ENCODE measurements at places on chromosomes 1 and 21.

DNA sequence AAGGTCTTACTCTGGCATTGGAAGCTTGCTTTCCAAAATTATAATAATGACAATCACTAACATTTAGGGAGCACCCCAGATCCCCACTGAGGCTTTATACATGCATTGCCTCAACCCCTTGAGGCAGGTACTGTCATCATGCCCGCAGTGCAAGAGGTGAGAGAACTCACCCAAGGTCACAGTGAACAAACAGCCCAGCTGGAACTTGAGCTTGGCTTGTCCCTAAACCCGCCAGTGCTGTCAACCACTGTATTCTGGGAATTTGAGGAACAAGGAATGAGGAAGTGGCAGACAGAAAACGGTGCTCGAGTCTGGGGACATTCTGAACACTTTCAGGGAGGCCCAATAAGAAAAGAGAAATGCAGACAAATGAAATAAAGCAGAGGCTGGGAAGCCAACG lies 34.6 kb upstream of the TLR5 start:
- DNase-seq = no peak

DNA sequence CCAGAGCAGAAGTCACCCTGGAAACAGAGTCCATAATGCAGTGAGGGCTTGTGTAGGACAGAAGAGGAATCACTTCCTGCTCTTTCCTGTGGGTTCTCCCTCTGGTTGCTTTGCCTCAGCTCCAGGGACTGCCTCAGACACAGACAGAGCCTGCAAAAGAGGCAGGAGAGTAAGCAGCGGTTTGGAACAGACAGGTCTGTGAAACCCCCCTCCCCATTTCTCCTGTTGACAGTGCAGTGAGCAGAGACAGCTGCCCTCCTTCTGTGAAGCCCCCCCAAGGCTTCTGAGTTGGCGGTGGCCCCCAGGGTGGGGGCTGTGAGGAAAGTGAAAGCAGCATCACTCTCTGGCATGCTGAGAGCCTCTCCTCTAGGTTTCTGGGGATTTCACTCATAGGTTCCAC lies 53.0 kb downstream of the MAB21L3 start:
- peak; percentile 19 for DNase-seq

GRCh38 chr1:111099289-111099688 lies 40.6 kb downstream of the DRAM2 start:
- DNase-seq = no peak

- peak; percentile 32 for DNase-seq
These were observed 16.8 kb upstream of the PDIK1L start for GRCh38 chr1:26094677-26095383.

GRCh38 chr1:30372792-30373433 lies 350.5 kb downstream of the MATN1 start:
- DNase-seq = no peak

GRCh38 chr1:75136921-75137641 lies 2.9 kb downstream of the LHX8 start:
- DNase-seq = peak; percentile 20

GRCh38 chr21:33039536-33039935 lies 13.8 kb downstream of the OLIG2 start:
- no peak for DNase-seq

- no peak for DNase-seq
These were observed 162.6 kb downstream of the GRIK1 start for GRCh38 chr21:29777160-29777559.

GRCh38 chr1:39657923-39658485 lies 13.9 kb downstream of the NT5C1A start:
- peak; percentile 82 for DNase-seq

GRCh38 chr21:35046880-35047229 lies 2.2 kb downstream of the RUNX1 start:
- no peak for DNase-seq

DNA sequence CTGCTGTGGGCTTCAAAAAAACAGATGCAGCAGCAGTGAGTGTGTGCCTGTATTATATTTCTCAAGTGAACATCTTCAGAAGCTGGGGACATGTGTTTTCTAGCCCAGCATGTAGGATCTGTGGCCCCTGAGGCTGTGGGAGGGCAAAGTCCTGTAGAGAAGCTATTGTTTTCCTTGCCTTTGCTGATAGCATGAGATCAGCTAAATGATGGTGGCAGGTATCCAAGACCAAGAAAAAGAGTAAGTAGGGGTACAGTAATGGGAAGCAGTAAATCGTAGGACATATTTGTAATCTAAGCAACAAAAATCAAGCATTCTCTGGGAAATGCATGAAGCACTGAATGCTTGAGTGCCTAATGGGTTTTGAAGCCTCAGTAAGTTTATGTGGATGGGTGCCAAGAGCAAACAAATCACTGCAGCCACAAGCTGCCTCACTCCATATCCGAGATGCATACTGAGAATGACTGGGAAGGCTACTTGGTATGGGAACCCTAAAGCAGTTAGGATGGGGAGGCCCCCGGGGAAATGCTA lies 98.3 kb downstream of the CD58 start:
- DNase-seq = no peak
